ENCODE measurements at places on chromosomes 3 and 15.

- no peak for DNase-seq
Measured at GRCh38 chr15:77143616-77144015, 72.7 kb upstream of the TSPAN3 start.

- no peak for DNase-seq
Measured at GRCh38 chr15:50542887-50543210, 3.6 kb downstream of the USP50 start.

DNA sequence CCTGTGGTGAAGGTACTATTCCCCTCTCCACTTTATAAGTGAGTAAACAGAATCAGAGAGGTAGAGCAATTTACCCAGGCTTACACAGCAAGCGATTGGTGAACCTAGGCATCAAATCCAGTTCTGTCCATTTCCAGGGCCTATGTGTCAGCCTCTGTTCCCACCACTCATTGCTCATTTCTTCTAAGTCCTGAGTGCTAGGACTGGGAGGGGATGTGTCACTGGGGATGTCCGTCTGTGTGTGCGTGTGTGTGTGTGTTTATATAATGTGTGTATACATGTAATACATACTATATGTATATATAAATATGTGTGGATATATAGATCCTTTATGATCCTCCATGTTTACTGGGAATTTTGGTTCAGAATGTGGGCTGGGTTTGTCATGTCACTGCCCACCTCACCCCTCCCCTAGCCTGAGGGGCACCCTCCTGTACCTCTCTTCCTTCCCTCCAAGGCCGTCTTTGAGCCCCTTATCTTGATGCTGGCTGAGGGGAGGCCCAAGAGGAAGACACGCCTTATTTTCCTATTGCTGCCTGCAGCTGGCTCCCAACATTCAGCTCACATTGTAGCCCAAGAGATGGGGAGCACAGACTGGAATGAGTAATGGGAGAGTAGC is 2.1 kb downstream of the TMEM43 start:
- no peak for DNase-seq

- DNase-seq: no peak
Measured at GRCh38 chr3:37586280-37586679, 275.4 kb upstream of the CTDSPL start.

- DNase-seq: no peak
Measured at GRCh38 chr15:97817276-97817890, 143.1 kb upstream of the ARRDC4 start.

Data from right hindlimb (tissue), 1 donor.